CD8-positive, alpha-beta T cell (primary cell): ENCODE measurements at places on chromosomes 12 and 14. TPM values are rescaled to one million over a fixed set of nuclear protein-coding genes. Genes with fewer than 3 reads are reported as not detected.
A peak's percentile ranks its signal among the peaks of the same experiment; 100 is the strongest.

Gene ADGRD1
- not detected for total RNA-seq

Gene PAPLN
- total RNA-seq, result not detected

Gene TSPAN11
- not detected for total RNA-seq

Gene SLC7A7
- total RNA-seq, result 0.33 TPM

Gene ZFHX2
- total RNA-seq, result 0.24 TPM

Gene RACGAP1
- total RNA-seq, result 2.8 TPM

Gene AREL1
- total RNA-seq, result 44.5 TPM

Gene PTPRR
- not detected for total RNA-seq

Gene CIROP
- not detected for total RNA-seq

Gene EIF2B1
- total RNA-seq, result 40.0 TPM

Gene GLI1
- total RNA-seq, result 0.67 TPM

Gene GLIPR1L2
- total RNA-seq, result not detected

Gene GZMH
- total RNA-seq, result 14.6 TPM

Gene PPP1R1A
- total RNA-seq, result not detected

Gene ALX1
- not detected for total RNA-seq

Gene AHNAK2
- total RNA-seq, result 0.06 TPM

Gene CEP128
- 7.6 TPM for total RNA-seq

Gene TRIM9
- total RNA-seq, result 0.57 TPM

Gene NR4A1
- 59.7 TPM for total RNA-seq

Gene PFDN5
- 751 TPM for total RNA-seq

DNA sequence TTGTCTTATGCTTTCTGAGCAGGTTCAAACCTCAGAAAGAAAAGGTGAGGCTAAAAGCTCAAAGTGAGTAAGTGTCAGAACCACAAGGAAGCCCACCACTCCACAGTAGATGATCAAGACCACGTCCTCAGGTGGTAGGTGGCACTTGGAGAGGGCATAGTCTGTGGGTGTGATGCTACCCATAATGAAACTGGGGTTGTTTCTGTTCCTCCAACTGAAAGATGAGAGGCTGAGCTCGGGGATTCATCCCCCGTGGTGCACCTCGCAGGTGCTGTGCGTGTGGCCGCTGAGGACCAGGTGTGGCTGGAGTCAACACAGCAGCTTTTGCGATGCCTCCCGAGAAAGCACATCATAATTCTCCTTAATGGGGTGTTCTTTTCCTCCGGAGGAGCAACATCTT, 285.7 kb downstream of the TTC8 start:
- no peak for DNase-seq

GRCh38 chr14:47919997-47920396, 244.6 kb upstream of the MDGA2 start:
- DNase-seq, result no peak

GRCh38 chr14:71591929-71592328, 340.3 kb upstream of the RGS6 start:
- no peak for DNase-seq

DNA sequence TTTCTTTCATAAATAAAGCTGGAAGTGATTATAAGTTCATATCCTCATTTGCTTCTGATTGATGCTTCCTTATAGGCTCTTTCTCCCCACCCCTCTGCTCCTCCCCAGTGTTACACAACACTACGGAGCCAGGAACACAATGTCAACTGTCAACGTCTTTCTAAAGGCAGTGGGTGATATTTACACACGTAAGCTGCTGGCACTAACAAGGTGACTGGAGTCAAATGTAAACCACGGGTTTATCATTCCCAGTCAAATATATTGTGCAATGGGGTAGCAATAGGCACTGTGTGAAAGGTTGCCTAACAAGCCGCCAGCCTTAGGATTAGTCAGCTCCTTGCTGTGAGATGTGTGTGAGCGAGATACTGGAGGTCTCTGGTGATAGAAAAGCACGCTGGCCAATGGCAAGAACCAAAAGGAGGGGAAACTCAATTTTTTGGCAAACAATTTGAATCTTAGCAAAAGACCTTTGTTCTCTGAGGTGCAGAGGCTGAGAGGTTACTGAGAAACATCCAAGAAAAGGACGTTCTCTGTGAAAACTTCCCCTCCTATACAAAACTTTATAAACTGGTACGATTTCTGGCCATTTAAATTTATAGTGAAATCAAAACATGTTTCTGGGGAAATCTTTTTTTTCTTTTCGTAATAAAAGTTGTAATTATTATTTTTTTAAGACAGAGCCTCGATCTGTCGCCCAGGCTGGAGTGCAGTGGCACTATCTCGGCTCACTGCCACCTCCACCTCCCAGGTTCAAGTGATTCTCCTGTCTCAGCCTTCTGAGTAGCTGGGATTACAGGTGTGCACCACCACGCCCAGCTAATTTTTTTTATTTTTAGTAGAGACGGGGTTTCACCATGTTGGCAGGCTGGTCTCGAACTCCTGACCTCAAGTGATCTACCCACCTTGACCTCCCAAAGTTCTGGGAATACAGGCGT, 22.3 kb upstream of the HECTD1 start:
- no peak for DNase-seq

GRCh38 chr14:64849940-64850339, 29.8 kb downstream of the SPTB start:
- no peak for DNase-seq

GRCh38 chr12:54368709-54369596, 4.7 kb upstream of the GPR84 start:
- DNase-seq, result peak; percentile 87

DNA sequence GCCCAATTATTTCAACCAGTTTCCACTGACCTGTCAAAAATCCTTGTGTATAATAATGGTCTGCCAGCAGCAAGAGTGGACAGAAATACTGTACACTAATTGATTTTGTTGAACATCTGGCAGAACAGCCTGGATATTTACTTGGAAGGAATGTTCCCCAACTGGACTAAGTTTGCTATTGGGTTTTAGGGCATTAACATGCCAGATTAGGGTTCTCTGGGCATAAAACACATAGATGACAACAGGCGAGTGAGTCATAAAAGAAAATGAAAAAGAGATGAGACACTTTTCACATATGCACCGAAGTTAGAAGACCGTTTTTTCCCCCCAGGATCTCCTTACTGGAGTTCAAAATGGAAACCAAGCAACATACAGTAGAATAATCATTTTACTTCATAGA, 236.3 kb upstream of the NAV3 start:
- DNase-seq, result no peak

DNA sequence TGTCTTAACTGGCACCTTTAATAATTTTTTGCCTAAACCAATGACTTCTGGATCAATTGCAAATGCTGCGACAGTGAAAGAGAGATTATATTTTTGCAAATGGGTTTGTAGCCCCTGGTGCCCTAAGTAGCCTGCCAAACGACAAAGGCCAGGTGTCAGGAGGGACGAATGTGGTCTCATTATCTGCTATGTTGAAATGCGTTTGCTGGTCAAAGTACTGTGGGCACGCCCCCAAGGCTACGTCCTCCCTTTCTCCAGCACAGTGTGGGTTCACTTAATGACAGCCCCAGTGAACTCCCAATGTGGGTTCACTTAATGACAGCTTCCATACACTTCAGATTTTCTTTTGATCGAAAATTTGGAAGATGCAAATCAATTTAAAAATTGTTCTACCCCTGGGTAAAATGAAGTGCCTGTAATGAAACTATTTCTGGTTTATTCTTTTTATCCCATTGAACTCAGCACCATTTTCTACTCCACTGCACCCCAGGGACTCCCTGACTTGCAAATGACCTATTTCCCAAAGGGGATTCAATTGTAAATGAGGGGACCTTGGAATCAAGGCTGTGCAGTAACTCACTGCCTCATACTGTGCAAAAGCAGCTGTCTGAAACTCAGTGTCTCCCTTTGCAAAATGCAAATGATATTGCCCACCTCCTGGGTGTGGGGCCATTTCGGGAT, 1.4 kb downstream of the SERPINA11 start:
- no peak for DNase-seq

GRCh38 chr12:29149691-29150281, 708 bp downstream of the FAR2 start:
- no peak for DNase-seq

- no peak for DNase-seq
Observed at GRCh38 chr12:95577820-95578219, 26.5 kb upstream of the USP44 start.

GRCh38 chr14:53310412-53310811, 157.3 kb upstream of the DDHD1 start:
- DNase-seq, result no peak

DNA sequence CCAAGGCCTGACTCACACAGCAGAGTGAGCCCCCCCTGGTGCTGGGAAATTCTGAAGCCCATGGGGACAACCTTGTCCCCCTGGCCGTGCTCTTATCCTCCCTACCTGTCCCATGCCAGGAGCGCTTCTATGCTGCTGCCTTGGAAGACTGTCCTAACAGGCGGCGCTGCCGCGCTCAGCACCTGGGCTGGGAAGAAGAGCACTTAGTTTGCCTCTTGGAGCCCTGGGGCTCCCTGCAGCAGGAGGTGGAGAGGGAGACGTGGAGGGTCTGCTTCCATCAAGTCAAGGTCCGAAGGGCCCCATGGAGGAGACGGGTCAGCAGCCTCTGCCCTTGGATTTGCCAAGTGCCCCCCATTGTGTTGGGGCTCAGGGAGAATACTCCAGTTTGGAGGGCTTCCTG, 300.5 kb downstream of the CACNA1C start:
- no peak for DNase-seq

- DNase-seq, result no peak
Observed at GRCh38 chr14:22155571-22155970, 433.5 kb downstream of the DAD1 start.

- DNase-seq, result no peak
Observed at GRCh38 chr12:67702136-67702535, 53.6 kb downstream of the DYRK2 start.

- DNase-seq, result no peak
Observed at GRCh38 chr14:90061685-90062126, at the start of gene KCNK13. Gene KCNK13 (plus strand): TSS chr14:90061994. CDS start chr14:90062206, 212 bp downstream.

- DNase-seq, result no peak
Observed at GRCh38 chr12:53770281-53770680, 18.5 kb upstream of the CISTR start.

DNA sequence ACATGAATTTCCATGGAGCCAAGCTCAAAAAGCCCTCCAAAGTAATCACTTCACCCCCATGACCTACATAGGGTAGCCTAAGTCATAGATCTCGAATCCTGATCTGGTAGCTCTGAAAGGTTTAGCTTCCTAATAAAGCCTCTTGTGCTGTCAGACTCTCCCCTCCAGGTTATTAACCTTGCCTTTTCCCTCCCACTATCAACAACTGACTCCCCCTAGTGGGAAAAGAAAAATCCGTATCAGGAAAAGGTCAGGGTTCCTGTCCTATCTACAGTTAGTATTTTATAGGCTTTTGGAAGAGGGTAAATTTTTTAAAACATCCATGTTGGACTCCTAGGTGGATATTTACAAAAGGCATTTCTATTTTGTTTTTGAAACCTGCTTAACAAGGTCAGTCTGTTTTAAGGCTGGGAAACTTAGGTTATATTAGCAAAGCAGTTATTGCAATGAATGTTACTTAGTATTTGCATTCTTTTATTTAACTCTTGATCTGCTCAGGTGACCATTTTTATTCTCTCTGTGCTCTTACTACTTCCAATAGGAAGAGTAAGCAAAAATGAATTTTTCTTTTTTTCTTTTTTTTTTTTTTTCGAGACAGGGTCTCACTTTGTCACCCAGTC, 8.0 kb downstream of the YY1 start:
- DNase-seq, result no peak

GRCh38 chr12:989751-990660, 1.0 kb upstream of the ERC1 start:
- DNase-seq, result peak; percentile 50

GRCh38 chr14:105867961-105868599, 341.7 kb downstream of the TMEM121 start:
- DNase-seq, result no peak

- peak; percentile 41 for DNase-seq
Observed at GRCh38 chr14:20679907-20680306, 4.5 kb upstream of the RNASE4 start.

DNA sequence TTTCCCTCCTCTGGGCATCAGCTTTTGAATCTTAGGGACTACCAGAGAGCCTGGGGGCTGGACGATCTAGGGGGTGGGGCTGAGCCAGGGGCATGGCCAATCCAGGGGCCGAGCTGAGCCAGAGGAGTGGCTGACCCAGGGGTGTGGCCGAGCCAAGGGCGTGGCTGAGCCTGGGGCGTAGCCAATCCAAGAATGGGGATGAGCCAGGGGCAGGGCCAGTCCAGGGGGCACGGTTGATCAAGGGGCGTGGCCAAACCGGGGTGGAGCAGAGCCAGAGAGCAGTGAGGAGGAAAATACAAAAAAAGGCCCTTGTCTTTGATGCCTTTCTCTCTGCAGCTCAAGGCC, 219.3 kb upstream of the NOS1 start:
- no peak for DNase-seq

- DNase-seq, result no peak
Observed at GRCh38 chr12:64039281-64039871, 182.7 kb downstream of the KICS2 start.

GRCh38 chr12:23884909-23885308, 64.6 kb downstream of the SOX5 start:
- no peak for DNase-seq

DNA sequence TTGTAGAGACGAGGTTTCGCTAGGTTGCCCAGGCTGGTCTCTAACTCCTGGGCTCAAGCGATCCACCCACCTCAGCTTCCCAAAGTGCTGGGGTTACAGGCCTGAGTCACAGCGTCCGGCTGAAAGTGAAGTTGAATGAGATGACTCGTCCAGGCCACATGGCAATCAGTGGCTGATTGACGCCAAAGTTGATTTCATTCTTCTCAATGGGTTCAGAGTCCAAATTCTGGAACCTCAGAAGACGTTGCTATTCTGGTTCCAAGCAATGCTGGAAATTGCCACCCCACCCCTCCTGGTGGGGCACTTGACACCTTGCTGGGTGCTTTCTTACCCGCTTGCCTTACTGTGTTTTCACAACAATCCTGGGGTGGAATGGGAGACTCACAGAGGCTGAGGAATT, 14.9 kb downstream of the ABCB9 start:
- DNase-seq, result no peak

GRCh38 chr12:11460343-11461023, 65.1 kb upstream of the PRB2 start:
- DNase-seq, result no peak

GRCh38 chr12:120327593-120327992, at the start of gene PLA2G1B:
Gene PLA2G1B (minus strand): TSS chr12:120327779. CDS start chr12:120327753, 26 bp downstream.
- DNase-seq, result no peak
